ENCODE measurements at places on chromosomes 11 and 22.

GRCh38 chr11:72789493-72790131 lies 4.2 kb downstream of the STARD10 start:
- no peak for DNase-seq

GRCh38 chr11:107824668-107825369 lies 33.8 kb downstream of the SLC35F2 start:
- DNase-seq: no peak

DNA sequence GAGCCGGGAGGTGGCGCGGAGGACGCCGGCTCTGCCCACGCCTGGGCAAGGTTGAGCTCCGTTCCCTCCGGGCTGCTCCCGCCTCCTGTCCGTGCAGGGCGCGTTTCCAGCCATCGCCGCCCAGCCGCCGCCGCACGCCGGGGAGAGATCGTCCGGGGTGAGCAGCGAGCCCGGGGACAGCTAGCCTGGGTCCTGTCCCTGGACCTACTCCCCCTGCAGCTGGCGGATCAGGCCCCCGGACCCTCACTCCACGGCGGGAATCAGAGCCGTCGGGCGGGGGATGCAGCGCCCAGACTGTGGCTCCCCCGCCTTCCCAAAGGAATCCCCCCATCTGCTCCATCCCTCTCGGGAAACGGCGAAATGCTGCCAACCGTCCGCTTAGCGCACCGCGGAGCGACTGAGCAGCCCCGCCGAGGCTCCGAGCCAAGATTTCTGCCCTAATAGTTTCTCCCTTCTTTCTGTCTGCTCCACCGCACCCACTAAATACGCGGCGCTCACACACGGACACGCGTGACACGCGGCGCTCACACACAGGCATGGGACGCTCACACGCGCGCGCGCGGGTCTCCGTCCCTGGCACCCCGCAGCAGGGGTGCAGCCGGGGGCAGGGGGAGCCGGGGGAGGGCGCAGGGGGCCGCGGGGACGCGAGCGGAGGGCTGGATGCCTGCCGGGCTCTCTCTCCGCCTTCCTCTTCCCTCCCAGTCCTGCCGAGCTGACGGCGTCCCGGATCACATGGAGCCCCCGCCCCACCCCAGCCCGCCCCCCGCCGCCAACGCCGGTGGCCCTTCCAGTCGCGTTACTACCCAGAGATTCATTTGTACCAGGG lies at the start of gene KCNJ5:
TSS of gene KCNJ5 (plus strand) at position 814 of the 826 bp plus-strand sequence. CDS start 19,918 bp downstream, outside the sequence.
- no peak for DNase-seq

- DNase-seq: no peak
These were observed 9.8 kb upstream of the RAG1 start for GRCh38 chr11:36557991-36558390.

GRCh38 chr11:44258190-44258489 lies 51.8 kb downstream of the ALX4 start:
- DNase-seq: no peak

GRCh38 chr11:75267171-75267970 lies 26.8 kb downstream of the TPBGL start:
- no peak for DNase-seq

DNA sequence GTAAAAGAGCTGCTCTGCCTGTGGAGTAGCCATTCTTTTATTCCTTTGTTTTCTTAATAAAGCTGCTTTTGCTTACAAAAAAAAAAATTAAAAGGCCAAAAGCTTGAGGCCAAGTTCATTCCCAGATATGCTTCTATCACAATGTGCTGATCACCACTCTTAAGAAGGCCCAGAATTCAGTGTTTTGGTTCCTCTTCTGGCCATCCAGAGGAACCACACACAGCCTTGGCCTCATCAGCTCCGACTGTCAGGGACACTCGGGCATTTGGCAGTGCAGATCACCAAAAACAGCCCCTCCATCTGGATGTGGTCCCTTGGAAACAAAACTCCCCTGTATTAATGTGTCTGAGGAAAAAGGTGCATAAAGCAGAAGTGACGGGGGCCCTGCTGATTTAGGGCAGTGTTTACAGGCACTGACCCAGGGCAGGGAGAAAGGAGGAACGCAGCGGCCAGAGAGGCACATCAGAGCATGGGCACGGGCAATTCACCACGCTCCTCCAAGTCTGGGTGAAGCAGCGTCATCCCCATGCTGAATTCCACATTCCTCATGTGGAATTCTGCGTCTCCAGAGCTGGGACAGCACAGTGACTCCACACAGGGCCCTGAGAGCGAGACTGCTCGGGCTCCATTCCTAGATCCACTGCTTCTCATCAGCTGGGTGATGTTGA lies 17.7 kb downstream of the POLDIP3 start:
- no peak for DNase-seq

GRCh38 chr22:29359469-29359868 lies 28.9 kb downstream of the AP1B1 start:
- no peak for DNase-seq

- no peak for DNase-seq
These were observed 19.2 kb downstream of the NPTXR start for GRCh38 chr22:38824585-38824984.

DNA sequence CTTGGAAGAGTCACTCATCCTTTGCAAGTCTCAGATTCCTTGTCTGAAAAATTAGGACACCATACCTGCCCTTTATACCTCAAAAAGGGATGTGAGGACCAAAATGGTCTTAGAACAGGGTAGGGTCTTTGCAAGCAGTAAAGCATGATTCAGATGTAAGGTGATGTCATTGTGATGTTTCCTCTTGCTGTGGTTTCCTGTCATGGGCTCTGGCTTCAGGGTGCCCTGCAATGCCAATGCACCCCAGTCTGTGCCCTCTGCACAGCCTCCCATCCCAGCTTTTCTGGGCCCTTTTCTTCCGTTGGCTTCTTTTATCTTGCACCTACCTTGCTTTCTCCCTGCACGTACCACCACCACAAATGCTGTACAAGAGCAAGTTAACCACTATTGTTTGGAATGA lies 87.8 kb upstream of the NNMT start:
- DNase-seq: no peak

DNA sequence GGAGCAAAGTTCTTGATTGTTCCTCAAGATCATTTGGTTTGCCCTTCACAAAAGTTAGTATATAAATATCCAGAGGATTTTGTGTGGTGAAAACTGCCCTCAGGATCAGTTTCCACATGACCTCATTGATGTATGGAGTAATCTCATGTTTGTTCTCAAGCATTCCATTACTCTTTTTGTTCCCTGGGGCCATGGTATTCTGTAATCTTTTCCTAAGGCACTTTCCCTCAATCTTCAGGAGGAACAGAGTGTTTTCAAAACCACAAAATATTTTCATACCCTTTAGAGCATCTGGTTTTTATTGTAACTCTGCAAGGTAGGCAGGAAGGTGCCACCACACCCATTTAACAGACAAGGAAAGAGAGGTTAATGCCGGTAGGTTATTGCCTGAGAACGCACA lies 99.6 kb downstream of the FAM181B start:
- no peak for DNase-seq

DNA sequence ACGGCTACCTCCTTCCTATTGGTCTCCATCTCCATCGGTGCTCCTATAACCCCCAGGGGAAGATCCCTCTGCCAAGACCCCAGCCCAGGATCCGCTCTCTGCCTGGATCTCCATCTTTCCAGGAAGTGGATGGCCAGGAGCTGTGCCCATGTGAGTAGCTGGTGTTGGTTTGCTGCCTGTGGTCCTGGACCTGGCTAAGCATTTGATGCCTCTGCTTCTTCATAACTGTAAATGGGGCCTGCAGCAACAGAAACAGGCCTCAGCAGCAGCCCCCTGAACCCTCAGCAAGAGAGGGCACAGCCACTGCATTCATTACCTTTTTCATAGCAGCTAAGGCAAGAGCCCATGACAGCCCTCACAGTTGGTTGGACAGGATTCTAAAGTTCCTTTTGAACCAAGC lies 26.6 kb upstream of the CSNK2A3 start:
- DNase-seq: no peak

DNA sequence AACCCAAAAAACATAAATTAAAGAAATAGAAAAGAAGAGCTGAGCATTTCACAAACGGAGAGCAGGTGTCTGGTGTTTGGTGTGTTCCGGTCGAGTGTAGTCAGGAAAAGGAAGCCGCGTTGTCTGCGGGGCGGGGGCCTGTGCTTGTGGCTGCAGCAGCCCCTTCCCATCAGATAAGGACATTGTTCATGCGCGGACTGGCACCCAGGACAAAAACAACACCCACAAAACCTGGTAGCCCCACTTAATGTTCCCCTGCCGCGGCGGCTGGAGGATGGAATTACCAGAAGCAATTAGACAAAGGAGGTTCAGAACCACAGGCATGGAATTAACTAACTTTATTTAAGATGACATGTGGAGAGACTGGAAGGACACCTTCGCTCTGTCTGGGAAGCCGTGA lies 29.9 kb downstream of the KRTAP5-5 start:
- DNase-seq: no peak

- DNase-seq: no peak
These were observed 312.4 kb upstream of the PITPNB start for GRCh38 chr22:28231441-28231840.
